RWPE2 (cell line): ENCODE measurements at places on chromosomes 7 and 10.

- no peak for DNase-seq
Measured at GRCh38 chr7:48040944-48041652, 5.8 kb downstream of the C7orf57 start.

- no peak for DNase-seq
Measured at GRCh38 chr10:109650228-109650627, 273.1 kb downstream of the XPNPEP1 start.

- no peak for DNase-seq
Measured at GRCh38 chr10:34121781-34122622, 693.1 kb downstream of the PARD3 start.

DNA sequence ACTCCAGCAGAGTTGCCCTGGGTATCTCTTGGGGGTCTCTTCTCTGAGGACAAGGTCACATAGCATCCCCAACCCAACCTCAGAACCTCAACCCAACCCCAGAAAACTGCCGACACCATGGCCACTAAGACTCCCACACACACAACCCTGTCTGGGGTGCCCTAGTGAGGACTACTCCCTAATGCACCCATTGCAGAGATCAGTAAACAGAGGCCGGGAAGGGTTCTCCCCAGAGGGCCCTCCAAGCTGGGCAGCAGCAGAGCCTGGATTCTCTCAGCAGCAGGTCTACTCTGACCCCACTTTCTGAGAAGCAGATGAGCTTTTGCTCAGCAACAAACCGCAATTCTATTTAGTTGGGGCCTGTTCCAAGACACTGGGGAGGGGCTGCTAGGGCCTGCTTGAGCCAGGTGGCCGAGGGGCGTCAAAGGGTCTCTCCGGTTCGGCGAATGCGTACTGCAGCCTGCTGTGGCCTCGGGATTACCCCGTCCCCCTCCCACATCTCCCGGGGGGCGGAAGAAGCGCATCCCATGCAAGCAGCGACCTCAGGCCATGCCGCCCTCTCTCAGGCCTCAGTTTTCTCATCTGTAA, 828 bp downstream of the OGDHL start:
- DNase-seq, result no peak

- no peak for DNase-seq
Measured at GRCh38 chr7:69953136-69954067, 355.1 kb downstream of the AUTS2 start.

DNA sequence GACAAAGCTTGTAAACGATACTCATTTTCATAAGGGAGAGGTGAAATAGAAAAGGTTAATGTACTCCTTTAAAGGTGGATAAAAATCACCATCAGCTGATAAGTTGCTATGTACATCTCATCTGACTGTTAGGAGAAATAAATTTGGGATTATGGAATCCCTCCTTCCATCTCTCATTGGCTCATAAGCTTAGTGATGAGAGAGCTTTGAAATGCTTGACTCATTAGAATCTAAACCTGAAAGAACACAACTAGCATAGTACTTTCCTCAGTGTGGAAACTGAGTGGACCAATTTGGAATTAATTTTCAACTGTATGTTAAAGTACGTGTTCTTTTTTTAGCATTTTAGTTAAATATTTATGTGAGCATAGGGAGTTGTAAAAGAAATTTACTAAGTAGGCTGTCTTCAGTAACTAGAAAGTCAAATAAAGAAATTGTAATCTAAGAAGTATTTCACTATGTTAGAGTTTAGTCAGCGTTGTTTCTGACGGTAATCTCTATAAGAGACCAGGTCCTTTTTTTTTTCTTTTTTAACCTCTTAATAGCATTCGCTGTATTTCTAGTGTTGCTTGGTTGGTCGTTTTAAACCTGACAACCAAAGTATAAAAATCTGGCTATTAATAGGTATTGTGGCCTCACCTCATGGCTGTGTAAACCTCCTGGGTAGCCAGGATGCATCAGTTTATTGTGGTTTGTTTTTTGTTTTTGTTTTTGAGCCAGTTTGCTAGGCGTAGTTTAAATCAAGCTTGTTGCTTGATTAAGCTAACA, 34.4 kb downstream of the FHIP2A start:
- no peak for DNase-seq
